Testis (tissue), 5 donors: ENCODE measurements at places on chromosomes 12 and 14. TPM values are rescaled to one million over a fixed set of nuclear protein-coding genes. Genes with fewer than 3 reads are reported as not detected.

Gene KIF26A
- 21.2 TPM for total RNA-seq

Gene SVOP
- total RNA-seq = 0.31 TPM

Gene LRP1
- total RNA-seq = 135 TPM

Gene CEP128
- total RNA-seq = 30.9 TPM
